ENCODE measurements at places on chromosomes 7 and 10.

GRCh38 chr10:11444531-11445228 is 166.8 kb downstream of the USP6NL start:
- no peak for DNase-seq

DNA sequence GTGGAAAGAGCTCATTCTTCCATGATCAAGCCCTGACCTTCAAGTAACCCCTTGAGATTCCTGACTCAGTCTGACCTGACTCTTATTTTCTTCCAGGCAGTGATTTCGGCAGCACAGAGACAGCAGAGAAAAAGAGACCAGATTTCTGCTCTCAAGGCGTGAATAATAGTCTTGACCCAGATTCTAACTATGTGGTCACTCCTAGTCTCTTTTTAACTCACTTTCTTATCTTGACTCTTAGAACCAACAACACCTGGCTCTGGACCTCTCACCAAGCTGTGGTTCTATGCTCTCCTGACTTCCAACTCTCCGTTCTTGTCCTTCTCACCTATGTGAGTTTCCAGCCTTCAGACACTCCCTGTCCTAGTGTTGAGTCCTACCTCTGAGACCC is 36.9 kb upstream of the KDM7A start:
- DNase-seq, result no peak

GRCh38 chr7:3272691-3273141 is 28.3 kb upstream of the SDK1 start:
- no peak for DNase-seq

DNA sequence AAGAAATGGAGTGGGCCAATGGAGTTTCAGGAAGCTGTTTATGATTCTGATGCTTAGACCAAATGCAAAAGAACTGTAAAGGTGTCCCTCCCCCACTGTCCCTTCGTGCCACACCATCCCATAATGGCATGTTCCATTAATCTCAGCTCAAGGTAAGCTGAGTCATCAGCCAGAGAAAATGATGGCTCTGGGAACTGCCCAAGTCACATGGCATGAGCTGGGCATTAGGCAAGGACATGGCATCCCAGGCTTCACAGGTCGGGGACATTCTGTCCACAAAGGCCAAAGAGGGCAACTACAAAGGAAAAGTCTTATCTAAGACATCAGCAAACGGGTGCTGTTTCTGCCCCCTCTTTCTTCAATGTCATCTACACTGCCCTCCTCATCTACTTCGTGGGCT is 44.9 kb downstream of the DLG5 start:
- DNase-seq, result no peak

- no peak for DNase-seq
These were observed 56.5 kb downstream of the PWWP2B start for GRCh38 chr10:132453470-132453861.

DNA sequence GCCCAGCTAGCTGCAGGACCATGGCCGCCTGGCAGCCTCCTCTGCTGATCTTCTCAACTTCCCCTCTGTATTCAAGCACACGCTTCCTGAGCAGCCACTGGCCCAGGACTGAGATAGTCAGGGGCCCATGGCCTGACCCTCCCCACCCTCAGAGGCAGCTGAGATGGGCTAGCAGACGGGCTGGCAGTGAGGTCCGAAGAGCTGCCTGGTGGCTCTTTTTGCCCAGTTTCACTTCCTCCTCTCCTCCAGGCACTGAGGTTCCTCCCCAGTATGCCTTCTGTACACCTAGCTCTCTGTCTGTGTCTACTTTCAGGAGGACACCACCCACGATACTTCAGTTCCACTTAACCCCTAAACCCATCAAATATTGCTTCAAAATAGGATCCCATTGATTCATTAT is 395.6 kb downstream of the TNS3 start:
- no peak for DNase-seq

DNA sequence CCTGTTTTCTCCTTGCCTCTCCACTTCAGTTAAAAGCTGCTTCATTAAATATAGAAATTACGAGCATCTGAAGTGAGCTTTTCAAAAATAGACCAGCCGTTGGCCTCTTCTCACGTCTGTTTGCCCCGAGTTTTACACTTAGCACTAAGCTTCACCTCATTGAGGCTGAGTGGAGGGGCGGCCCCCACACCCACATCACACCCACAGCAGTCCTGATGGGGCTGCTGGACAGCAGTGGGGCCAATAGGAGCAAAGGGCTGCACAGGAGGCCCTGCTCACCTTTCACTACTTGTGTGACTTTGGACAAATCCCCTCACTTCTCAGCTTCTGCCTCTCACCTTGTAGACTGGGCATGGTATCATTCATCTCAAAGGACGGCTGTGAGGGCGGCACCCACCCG is 677.8 kb downstream of the SDK1 start:
- no peak for DNase-seq

DNA sequence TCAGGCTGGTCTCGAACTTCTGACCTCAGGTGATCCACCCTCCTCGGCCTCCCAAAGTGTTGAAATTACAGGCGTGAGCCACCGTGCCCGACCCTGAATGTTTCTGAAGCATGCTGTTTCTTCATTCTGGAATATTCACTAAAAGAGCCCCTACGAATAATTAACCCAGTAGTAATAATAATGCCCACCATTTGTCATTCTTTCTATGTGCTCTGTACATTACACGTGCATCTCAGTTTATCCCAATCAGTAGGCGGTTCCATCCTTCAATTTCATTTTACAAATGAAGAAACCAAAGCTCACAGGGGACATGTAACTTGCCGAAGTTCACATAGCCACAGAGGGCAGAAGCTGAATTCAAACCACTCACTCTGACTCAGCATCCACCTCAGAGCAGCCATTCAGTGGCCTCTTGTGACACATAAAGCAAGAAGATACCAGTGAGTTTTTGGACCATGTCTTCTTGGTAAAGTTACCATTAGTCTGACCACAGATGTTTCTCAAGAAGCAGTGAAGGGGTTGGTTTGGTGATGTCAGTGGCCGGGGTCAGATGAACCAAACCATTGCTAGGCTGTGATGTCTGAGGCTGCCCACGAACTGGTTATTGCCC is 71.9 kb upstream of the DUSP5 start:
- no peak for DNase-seq

GRCh38 chr7:130732980-130733930 is 752 bp downstream of the KLF14 start:
- peak; percentile 41 for DNase-seq

- DNase-seq, result peak; percentile 75
These were observed at the start of gene CYTH3 for GRCh38 chr7:6272481-6273323. CYTH3 (minus strand) TSS chr7:6272624; CDS start chr7:6272507, 117 bp downstream.

GRCh38 chr7:98702021-98702420 is 84.9 kb downstream of the NPTX2 start:
- no peak for DNase-seq

- DNase-seq, result no peak
These were observed 2.3 kb downstream of the ZC3HC1 start for GRCh38 chr7:130048906-130049305.

- DNase-seq, result no peak
These were observed 32.4 kb downstream of the CRHR2 start for GRCh38 chr7:30649717-30650420.

- no peak for DNase-seq
These were observed 165.2 kb downstream of the RELN start for GRCh38 chr7:103824251-103824650.

- DNase-seq, result peak; percentile 71
These were observed 316.5 kb downstream of the ADARB2 start for GRCh38 chr10:1420661-1421362.

- no peak for DNase-seq
These were observed 2.3 kb downstream of the PAX2 start for GRCh38 chr10:100747456-100748230.

GRCh38 chr7:155412416-155413253 is 45.3 kb upstream of the EN2 start:
- DNase-seq, result peak; percentile 48

DNA sequence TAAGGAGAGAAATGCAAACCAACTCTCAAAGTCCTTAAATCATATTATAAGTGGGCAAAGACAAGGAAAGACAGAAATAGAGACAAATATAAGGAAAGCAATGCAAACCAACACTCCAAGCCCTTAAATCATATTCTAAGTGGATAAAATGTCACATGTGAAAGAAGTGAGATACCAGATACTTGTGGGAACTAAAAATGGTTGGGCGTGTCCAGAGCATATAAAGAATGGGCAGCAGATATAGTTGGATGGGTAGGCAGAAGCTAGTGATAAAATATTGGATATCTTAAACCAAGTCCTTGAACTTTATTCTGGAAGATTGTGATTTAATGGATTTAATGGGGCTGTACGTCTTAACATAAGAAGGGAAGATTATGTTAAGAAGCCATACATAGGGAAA is 1065.2 kb upstream of the C7orf33 start:
- no peak for DNase-seq

DNA sequence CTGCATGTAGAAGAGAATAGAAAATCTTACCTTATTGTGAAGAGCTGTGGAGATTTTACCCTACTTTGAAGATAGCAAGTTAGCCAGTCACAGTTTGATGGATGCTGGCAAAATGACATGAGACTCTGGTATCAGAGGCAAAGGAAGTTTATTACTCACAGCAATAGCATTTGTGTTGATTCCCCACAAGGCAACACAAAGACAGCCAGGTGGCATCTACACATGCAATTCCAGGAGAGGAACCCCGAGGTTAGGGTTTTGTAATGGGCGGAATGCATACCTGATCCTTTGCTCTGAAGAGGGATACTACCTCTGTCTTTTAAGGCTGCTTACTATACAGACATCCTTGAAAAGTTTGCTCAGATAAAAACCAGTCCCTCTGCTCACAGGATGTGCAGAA is 59.5 kb downstream of the AHR start:
- DNase-seq, result no peak

DNA sequence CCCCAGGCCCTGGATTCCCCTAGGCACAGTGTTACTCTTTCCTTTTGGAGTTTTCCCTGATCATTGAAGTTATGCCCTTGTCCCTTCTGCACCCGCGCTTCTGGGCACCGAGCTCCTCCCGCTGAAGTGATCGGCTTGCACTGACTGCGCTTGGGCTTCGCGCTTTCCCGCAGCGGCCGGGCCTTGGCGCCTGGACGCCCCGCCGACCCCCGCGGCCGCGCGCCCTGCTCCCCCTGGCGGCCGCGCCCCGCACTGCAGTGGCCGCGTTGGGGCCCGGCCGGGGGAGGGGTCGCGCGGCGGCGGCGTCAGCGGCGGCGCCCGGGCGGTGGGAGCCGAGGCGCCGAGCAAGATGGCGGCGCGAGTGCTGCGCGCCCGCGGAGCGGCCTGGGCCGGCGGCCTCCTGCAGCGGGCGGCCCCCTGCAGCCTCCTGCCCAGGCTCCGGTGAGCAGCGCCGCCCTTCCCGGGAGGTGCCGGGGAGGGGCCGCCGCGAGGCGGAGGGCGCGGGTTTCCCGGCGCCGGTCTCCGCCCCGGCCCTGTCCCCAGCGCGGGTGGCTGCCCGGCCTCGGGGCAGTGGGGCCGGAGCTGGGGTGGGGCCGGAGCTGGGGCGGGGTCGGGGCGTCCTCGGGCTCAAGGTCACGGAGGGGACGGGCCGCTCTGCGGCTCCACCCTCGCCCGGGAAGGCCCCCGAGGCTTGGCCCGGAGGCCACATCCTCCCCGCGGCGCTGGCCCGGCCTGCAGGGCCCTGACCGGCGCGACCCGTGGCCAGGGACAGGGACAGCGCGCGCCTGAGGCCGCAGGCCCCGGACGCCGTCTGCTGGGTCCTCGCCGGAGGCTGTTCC is at the start of gene NIPSNAP2:
TSS of gene NIPSNAP2 (plus strand) at position 325 of the 839 bp plus-strand sequence. CDS start at position 350, 25 bp downstream.
- DNase-seq, result peak; percentile 67

- DNase-seq, result no peak
These were observed 317.4 kb downstream of the EXOC4 start for GRCh38 chr7:133570321-133570720.

GRCh38 chr7:4650433-4651047 is 31.6 kb upstream of the FOXK1 start:
- no peak for DNase-seq

GRCh38 chr10:3896161-3896560 is 111.2 kb upstream of the KLF6 start:
- DNase-seq, result no peak

DNA sequence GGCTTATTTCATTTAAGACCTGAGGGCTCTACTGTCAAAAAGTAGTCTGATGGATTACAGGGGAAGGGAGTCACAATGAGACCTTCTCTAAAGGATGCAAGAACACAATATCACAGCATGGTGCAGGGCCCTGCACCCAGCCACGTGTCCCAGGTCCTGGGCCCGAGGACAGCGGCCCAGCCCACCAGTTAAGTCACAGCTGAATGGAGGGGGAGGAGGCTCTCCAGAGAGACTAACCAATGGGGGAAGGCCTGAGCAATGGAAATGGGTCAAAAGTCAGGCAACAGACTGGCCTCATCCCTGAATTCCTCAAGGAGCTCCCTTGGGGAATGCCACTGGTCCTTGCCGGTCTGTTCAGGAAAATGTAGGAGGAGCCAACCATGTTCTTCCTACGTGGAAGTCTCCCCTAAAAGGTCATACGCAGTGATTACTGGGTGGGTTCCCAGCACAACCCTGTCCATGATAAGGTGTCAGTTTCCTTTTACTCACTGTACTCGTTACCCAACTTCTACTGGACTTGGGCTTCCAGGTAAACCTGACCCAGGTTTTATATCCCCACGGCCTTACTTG is 28.3 kb downstream of the CCDC3 start:
- no peak for DNase-seq

DNA sequence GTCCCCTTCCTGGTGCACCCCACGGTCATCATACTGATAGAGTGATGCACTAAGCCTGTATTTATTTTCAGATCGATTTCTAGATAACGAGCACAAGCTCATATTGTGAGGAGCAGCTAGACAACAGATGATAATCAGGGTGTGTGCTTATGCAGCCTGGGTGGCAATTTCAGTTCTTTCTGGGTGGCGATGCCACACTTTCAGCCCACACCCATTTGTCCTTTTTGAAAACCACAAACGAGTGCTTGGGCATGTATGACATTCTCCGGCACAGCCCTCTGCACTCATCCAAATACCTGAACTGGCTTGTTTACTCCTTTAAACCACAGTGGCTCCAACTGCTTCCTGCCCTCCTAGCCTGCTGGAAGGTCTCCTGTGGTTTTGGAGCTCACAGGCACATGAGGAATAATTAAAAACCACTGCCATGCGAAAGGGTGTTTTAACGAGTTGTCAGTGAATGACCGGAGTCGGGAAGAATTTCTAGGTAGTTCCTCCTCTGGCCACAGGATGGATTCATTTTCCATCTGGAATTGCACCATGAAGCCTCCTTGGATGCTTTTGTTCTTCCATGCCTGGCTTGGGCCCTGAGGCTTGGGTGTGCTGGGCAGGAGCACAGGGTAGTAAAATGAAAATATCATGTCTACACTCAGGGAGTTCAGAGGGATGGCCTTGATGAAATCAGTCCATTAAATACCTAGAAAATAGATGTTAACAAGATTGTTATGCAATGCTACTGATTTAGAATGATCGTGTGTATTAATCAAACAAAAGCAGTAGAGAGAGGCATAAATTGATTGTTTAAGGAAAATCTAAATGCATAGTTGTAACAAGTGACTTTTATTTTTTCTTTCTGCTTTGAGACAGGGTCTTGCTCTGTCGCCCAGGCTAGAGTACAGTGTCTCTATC is 52.4 kb upstream of the ITGB1 start:
- no peak for DNase-seq

DNA sequence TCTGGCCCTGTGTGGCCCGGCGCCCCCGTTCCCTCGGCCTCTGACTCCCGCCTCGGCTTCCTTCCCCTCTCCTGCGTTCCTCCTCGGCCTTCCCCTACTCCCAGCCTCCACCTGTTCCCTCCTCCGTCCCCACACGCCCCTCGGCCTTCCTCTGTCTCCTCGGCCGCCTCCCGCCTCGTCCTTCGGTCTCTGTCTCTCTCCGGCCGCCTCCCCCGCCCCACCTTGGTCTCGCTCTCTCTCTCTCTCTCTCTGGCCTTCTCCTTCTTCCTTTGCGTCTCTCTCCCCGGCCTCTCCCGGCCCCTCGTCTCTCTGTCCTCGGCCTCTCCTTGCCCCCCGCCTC is 588 bp downstream of the GET4 start:
- no peak for DNase-seq

Data from activated naive CD4-positive, alpha-beta T cell treated with anti-CD3 and anti-CD28 coated beads, Interleukin-2, amount 50 U/mL, for 16 hours (primary cell).